ENCODE measurements at places on chromosomes 13 and 19.
A peak's percentile ranks its signal among the peaks of the same experiment; 100 is the strongest.

GRCh38 chr13:27536361-27537101 is 83.8 kb downstream of the LNX2 start:
- DNase-seq = no peak

DNA sequence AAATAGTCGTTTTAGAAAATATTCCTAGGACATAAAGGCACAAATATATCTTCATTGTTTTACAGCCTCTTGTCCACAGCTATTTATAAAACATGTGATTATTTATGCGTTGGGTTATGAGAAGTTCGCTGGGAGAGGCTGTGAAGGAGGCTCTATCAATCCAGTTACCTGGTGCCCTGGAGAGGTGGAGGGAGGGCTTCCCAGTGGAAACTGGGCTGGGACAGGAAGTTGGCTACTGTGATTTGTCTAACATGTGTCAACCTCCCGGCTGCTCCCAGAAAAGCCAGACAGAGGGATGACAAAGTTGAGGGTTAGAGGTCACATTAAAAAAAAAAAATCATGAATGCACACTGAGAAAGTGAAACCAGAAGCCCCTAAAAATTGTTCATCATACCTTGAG is 346.5 kb downstream of the ZNF536 start:
- no peak for DNase-seq

- no peak for DNase-seq
Measured at GRCh38 chr19:17948514-17948900, 15.7 kb downstream of the CCDC124 start.

- DNase-seq = no peak
Measured at GRCh38 chr19:33163481-33163880, 30.6 kb upstream of the LRP3 start.

- DNase-seq = no peak
Measured at GRCh38 chr13:45413826-45414307, 4.3 kb downstream of the SLC25A30 start.

DNA sequence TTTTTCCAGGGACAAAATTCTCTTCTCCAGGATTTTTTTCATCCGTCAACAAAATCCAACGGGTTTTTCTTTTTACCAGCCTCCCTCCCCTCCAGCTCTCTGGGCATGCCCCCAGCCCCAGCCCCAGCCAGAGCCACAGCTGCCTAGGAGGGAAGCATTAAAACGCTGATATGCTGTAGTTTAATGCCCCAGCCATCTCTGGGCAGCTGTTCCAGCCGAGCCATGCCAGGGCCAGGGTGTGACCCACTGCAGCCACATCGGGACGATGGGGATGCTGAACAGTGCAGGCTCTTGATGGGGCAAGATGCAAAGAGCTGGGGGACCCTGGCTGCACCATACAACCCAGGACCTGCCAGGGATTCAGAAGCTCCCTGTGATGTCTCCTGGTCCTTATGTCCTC is 32.1 kb downstream of the TSHZ3 start:
- no peak for DNase-seq

- DNase-seq = no peak
Measured at GRCh38 chr19:49084206-49085019, 838 bp upstream of the SNRNP70 start.

DNA sequence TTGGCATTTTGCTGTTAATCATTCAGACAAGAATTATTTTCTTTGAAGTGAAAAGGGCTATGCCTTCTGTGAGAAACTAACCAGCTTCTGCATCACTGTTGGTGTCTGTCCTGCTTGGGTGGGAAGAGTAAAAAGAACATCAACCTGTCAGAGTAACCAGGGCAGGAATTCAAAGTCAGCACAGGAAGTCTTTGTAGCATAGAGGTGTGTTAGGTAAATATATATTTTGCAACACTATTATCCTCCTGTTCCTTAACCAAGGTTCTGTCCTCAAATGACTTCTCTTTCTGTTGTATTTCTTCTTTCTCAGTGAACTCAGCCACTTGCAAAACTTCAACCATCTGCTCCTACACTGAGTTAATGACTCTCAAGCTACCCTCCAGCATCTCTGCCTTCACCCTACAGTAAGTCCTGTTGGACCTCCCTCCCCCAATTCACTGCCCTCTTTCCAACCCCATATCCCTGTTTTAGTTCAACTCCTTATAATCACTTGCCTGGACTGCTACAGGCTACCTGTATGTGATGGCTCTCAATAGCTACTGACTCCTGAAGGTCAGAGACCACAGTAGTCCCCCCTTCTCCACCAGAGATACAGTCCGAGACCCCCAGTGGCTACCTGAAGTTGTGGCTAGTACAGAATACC is 49.9 kb downstream of the SMAD9 start:
- no peak for DNase-seq

- DNase-seq = no peak
Measured at GRCh38 chr19:58054901-58055874, 3.9 kb upstream of the ZNF135 start.

DNA sequence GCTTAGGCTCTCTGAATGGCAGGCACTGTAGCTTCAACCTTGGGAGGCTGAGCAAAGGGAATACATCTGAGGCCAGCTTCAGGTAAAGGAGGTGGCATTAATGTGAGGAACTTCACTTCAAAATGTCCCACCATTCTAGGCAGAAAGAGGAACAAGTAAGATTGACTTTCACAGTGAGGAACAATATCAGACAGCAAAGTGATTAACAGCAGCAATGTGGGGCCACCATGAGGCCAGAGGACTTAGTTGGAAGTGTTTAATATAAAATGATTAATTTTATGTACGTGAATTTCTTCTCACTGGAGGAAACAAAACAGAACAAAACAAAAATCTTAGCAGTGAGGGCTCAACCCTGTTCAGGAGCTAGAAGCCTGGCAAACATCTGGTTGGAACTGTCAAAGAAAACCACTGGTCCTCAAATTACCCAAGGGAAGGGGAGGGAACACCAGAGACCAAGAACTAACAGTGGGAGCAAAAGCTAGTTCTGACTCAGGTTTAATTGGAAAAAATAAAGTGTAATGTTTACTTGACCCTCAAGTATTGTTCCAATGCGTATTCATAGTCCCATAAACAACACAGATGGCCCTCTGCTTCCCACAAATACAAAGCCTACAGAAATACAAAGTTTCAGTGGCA is 43.9 kb upstream of the FRY start:
- no peak for DNase-seq

- DNase-seq = peak; percentile 28
Measured at GRCh38 chr19:41431426-41432386, 4.5 kb upstream of the B3GNT8 start.

GRCh38 chr13:74288361-74288911 is 154.2 kb upstream of the KLF12 start:
- DNase-seq = no peak

GRCh38 chr13:23744315-23744714 is 144.9 kb downstream of the MIPEP start:
- DNase-seq = no peak

DNA sequence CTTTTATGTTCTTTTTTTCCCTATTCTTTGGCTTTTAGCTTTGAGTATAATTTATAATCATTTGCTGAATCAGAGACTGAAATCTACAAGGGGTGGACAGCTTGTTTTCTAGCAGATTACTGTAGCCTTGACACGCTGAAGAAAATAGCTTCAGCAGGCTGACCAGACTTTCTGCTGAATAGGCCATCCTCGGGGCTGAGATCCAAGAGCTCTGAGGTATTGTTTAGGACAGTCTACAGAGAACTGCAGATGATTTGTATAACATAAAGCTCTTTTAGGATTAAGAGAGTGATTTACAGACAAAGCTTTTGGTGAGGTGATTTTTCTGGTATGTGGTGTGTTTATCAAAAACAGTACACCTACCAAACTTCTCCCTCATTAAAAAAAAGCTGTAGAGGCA is 16.8 kb downstream of the POLR1D start:
- DNase-seq = no peak

GRCh38 chr13:95763601-95764000 is 86.7 kb downstream of the DNAJC3 start:
- no peak for DNase-seq

DNA sequence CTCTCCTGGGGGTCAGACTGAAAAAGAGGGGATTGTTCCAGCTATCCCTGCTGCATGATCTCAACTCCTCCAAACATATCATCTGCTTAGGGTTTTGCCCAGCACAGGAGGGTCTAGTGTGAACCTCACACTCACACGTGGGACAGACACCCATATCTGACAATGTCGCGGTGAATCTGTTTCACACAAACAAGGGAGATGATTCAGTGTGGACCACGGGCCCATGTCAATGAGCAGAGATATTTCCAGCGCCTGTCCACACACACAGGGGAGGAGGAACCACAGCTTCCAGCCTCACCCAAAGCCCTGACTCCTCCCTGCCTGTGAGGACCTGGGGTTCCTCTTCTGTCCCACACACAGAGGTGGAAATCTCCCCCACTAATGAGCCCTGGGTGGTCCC is 29.6 kb upstream of the KIR3DL3 start:
- DNase-seq = no peak

DNA sequence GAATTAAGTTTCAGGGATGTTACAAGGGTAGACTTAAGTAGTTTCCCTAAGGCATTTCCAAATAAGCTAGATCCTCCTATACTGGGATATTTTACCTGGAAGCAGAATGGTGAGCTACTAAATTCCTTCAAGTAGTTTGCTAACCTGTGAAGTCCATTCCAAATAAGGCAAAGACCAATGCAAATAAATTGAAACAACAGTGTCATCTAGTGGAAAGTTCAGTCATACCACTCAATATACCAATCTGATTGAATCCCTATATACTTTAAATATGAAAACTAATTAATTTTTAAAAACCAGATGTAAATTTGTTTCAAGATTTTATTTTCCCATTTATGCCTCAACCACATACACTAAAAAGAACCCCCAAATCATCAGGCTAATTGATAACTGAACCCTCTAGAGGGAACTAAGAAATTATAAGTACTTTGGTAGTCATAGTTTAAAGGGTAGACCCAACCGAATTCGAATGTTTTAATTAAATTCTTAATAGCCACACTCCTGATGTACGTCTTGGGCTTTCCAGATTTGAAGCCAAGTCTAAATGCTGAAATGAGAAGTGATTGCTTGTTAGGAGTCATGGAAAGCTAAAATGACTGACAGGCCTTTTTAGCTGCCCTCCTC is 223.7 kb downstream of the TBC1D4 start:
- DNase-seq = no peak

DNA sequence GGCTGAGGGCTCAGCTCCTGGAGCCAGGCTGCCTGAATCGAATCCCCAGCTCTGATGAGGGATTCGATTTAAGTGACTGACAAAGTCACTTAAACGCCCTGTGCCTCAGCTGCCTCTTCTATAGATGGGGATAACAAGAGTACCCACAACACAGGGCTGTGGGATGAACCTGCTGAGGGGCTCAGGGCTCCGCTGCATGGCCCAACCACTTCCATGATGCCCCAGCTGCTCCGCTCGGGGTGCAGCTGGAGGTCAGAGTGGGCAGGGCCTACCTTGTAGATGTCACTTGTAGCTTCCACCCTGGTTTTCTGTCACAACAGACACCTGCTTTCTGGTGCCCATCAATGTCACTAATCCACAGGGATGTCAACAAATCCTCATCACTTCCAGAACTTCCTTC is 39.2 kb downstream of the STK24 start:
- no peak for DNase-seq

GRCh38 chr19:54136086-54136863 is 1.3 kb upstream of the CNOT3 start:
- DNase-seq = no peak

DNA sequence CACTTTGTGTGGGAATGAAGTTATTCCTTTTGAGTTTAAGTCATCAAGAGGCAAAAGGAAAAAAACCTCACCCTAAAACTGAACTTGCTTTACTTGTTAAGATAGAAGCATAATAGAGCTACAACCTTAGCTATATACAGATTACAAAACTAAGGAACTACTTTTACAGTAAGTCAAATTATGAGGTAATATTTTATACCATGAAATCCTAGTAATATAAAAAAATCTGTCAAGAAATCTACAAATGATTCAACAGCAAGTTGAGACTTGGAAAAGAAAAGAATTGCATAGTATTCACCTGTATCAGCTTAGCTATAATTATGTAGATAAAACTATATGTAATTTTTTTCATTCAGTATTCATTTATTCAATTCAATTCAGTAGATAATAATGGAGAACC is 335.3 kb downstream of the KLF5 start:
- DNase-seq = no peak

DNA sequence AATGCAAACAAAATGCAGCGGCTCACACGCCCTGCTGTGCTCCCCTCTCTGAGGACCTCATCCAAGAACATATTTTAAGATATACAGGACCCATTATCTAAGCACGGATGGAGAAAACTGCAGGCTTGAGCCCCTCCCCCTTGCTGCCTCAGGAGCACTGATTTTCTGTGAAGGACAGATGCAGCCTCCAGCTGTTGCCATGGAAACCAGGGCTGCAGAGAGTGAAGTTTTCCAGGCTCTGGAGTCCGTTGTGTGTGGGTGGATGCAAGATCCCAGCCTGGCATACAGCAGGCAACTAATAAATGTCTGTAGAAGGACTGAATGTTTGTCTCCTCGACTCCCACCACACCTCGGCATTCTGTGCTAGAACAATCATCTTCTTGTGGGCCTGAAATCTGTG is 105.6 kb upstream of the PEG3 start:
- DNase-seq = no peak

DNA sequence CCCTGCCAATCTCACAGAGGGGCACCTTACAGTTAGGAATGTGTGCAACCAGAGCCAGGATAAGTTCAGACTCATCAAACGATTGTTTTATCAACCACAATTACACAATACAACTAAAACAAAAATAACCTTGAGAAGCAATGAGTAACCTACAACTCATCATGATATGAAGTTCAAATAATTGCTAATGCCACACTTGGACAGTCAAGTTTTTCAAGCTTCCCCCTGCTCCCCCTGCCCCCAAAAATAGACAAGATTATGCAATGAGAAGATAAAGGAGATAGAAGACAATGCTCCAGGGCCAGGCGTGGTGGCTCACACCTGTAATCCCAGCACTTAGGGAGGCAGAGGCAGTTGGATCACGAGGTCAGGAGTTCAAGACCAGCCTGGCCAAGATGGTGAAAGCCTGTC is 13.6 kb upstream of the KPNA3 start:
- no peak for DNase-seq

DNA sequence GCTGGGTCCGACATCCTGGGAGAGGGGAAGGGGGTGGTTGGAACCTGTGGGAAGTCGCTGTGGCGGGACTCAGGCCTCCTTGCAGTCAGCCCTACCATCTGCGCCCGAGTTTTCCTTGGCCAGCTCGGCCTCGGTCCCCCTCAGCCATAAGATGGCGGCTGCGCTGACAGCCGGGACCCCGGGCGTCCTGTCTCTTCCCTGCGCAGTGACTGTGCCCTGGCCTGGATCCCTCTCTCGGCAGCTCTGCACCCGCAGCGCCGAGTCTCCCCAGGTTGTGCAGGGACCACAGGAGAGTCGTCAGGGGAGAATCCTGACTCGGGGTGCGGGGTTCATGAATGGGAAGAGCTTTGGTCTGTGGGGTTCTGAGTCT is 345 bp downstream of the ZNF257 start:
- DNase-seq = no peak

- DNase-seq = no peak
Measured at GRCh38 chr13:36515466-36515865, 83.2 kb downstream of the CCNA1 start.
